ENCODE measurements at places on chromosomes 1 and 21. TPM values are rescaled to one million over a fixed set of nuclear protein-coding genes. Genes with fewer than 3 reads are reported as not detected.

DNA sequence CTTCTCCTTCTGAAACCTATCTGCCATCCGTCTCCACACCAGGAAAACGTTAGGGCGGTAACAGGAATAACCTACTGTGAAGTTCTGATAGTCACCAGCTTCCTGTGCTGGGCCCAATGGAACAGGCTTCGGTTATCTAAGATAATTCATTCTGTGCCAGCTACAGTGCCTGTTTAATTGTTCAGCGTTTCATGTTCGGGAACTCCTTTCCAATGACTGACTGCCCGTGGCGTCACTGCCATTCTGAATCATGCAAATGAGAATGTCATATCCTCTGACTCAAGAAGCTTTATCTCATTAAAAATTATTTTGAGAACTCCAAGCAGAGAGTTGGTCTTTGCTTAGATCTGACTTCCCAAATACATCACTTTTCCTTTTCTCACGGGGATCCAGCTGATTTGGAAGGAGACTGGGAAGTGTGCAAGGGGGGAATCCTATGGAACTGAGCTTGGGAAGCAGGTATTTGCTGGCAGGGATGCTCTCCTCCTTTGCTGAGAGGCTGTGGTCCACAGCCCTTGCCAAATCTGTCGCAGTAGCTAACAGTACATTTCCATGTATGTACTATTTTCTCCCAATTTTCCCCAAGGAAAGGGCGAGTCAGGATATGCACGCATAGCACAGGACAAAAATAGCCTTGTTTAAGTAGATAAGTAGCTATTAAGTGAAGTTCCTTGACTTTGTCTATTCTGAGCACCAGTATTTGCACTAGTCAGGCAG lies 358.7 kb downstream of the LTN1 start:
- DNase-seq = no peak

Gene OR10J1
- not detected for total RNA-seq

- DNase-seq = no peak
These were observed 72.0 kb downstream of the ST6GALNAC5 start for GRCh38 chr1:76939050-76939816.

GRCh38 chr1:201661823-201662359 lies 123.0 kb downstream of the NAV1 start:
- no peak for DNase-seq

Gene FCGR1A
- total RNA-seq = 10.4 TPM

Gene CD5L
- total RNA-seq = not detected

Gene LMO4
- 150 TPM for total RNA-seq

Gene VWA5B1
- total RNA-seq = 0.58 TPM

DNA sequence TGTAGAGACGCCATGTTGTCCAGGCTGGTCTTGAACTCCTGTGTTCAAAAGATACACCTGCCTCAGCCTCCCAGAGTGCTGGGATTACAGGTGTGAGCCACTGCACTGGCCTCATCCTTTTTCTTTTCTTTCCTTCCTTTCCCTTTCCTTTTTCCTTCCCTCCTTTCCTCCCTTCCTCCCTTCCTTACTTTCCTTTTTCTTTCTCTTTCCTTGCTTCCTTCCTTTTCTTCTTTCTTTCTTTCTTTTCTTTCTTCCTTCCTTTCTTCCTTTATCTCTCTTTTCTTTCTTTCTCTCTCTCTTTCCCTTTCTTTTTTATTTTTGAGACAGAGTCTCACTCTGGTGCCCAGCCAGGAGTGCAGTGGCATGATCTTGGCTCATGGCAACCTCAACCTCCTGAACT lies 5.8 kb downstream of the FAM229A start:
- no peak for DNase-seq

Gene VANGL2
- total RNA-seq = 4.1 TPM

Gene CFH
- 299 TPM for total RNA-seq

DNA sequence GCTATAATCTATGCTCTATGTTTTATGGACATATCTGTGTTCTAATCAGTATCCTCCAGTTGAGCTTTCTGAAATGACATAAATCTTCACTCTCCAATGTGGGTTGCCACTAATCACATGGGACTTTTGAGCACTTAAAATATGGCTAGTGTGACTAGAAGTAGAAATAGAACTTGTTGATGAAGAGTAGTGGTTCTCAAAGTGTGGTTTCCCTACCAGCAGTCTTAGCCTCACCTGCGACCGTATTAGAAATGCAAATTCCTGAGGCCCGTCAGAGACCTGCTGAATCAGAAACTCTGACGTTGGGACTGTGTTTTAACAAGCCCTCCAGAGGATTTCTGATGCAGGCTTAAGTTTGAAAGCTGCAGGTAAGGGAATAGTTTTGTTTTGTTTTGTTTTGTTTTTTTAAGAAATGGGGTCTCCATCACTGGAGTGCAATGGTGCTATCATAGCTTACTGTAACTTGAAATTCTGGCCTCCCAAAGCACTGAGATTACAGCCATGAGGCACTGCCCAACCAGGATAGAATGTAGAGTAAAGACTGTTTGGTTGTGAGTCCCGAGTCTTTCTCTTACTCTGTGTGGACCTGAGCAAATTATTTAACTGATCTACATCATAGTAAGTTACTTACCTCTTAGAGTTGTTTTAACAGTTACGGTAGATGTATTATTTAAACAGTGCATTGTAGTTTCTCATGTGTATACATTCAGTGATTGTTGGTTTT lies 21.7 kb downstream of the GLRX2 start:
- DNase-seq = no peak

GRCh38 chr1:216607067-216607697 lies 116.0 kb downstream of the ESRRG start:
- no peak for DNase-seq

GRCh38 chr1:56824938-56825337 lies 5.7 kb upstream of the FYB2 start:
- DNase-seq = no peak

Gene TMEM269
- not detected for total RNA-seq

Gene TGFB2
- total RNA-seq = 32.8 TPM

Gene OR6Y1
- not detected for total RNA-seq

- DNase-seq = no peak
These were observed 56.7 kb upstream of the USP1 start for GRCh38 chr1:62380181-62380580.

- no peak for DNase-seq
These were observed 25.4 kb upstream of the PARP1 start for GRCh38 chr1:226433341-226433720.

DNA sequence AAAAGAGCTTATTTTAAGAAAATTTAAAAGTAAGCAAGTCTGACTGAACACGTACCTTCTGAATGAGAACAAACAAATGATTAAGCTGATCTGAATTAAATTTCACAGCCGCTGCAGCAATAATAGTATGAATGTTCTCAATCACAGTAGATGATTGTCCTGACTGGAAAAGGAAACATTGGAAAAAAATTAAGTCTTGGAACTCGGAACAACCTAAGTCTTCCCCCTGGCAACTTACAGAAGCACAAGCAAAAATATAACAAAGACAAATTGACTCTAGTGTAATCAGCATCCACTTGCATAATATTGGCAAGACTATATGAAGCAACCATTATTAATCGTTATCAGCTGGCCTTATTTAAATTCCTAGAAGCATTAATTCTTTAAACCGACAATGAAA lies 60.5 kb downstream of the USP24 start:
- no peak for DNase-seq

Gene PMVK
- 6.8 TPM for total RNA-seq

GRCh38 chr1:2528966-2529783 lies 888 bp downstream of the HES5 start:
- no peak for DNase-seq

DNA sequence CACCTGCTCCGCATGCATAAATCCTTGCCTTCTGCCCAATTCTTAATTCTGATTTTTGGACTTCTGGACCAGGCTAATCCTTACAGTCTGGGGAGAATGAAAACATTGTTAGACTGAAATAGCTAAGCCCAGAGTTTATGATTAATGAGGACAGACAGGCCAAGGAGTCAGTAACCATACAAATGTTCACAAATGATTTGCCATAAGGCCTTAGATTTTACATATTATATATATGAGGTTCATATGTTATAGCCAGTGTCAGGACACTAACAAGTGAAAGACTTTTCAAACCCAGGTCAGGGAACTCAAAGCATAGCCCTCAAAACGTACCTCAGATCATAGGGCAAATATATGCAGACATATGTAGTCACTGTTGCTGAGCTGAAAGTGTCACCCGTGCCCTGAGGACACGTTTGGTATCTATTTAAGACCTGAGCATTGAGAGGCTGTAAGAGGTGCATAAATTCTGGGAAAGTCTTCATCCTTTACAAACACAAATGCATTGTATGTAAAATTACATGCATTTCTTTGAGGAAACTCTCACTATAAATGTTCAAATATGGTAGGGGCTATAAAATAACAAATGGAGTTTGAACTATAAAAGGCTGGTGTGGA lies 45.3 kb upstream of the FBXO28 start:
- DNase-seq = no peak

DNA sequence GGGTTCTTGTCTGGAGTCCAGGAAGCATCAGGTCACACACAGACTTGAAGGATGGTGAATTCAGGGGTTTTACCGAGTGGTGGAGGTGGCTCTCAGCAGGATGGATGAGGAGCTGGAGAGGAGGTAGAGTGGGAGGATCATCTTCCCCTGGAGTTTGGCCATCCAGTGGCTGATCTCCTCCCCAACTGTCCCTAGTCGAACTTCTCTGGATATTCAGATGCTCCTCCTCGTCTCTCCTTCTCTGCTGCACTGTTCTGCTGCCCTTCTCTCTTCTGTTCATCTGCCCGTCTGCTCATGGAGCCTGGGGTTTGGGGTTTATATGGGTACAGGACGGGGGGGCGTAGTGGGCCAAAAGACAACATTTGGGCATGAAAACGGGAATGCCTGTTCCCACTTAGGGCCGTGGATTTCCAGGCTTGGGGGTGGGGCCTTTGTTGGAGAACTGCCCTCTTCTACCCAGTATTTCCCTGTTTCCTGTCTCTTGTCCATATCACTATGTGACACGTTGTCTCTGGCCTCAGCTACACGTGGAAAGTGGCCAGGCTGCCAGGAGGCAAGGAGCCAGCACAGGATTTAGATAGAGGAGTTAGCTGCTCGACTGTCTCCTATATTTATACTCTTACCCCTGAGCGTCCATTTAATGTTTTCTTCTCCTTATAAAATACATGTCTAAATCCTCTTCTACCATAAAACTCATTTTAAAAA lies 76.7 kb downstream of the SIPA1L2 start:
- DNase-seq = no peak

- no peak for DNase-seq
These were observed 51.1 kb downstream of the CSMD2 start for GRCh38 chr1:34113887-34114286.

GRCh38 chr1:99516141-99516540 lies 129.8 kb upstream of the PALMD start:
- DNase-seq = no peak

DNA sequence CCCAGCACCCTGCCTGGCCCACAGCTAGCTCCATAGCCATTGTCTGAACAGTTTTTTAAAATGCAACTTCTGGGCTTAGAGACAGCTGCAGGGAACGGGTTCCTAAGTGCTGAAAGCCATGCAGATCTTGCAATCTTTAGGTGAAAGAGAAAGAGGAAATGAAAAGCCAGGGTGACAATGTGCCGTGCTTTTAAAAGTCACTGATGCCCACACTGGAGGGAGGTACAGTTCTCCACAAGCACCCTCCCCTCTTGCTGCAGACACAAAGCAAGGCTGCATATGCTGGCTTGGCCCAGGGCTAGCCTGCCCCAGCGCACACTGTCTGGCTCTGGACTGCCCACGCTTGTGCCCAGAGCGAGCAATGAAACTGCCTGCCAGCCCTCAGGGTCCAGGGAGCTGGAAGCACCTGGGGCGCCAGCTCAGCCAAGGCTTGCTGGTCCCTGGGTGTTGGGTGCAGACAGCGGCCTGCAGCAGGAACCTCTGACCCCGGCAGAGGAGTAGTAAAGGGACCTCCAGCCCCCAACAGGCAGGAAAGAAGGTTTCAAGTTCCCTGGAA lies 70.4 kb downstream of the AJAP1 start:
- no peak for DNase-seq

DNA sequence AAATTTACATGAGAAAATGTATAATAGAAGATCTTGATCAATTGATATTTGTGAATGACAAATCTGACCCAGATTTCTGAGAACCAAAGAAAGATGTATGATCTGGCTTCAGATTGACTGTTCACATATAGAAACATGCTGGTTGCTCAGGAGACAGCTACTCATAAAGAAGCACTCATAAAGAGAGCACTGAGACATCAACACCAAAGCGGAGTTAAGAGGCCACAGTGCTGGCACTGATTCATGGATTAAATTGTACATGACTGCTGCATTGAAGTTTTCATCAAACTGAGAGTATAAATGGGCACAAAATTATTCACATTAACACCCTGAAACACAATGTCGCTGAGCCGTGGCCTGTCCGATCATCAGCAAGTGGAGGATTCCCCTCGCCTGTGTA lies 46.2 kb downstream of the SH3GLB1 start:
- DNase-seq = no peak

DNA sequence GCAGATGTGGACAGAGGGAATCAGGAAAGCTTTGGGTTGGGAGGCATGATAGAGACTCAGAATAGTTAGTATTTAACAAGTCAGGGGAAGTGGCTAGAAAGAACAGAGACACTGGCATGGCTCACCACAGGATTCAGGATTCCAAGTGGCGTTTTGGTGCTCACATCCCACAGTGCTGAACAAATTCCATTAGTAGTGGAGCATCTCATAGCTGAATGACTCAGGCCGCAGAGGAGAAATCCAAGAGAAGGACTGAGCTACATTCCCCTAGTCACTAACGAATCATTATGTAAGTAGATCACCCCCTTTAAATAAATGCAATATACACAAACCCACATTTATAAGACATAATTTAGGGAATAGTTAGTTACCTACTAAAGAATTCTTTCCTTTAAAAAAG lies 5.0 kb upstream of the KCNJ9 start:
- DNase-seq = no peak

GRCh38 chr1:57553666-57554065 lies 129.8 kb upstream of the DAB1 start:
- DNase-seq = no peak

DNA sequence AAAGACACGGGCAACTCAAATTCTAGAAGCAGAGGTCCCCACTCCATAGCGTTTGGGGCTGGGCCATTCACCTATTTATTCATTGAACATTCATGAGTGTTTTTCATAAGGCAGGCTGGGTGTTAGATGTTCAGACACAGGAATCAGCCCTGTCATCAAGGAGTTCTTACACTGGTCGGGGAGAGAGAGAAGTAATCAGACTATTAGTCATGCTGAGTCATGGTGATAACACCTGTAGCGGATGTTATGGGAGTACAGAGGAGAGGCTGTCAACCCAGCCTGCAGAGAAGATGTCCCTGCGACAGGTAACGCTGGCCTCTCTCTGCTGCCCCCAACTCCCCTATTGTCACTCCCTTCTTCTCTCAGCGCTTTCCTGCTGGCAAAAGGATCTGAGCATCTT lies 17.2 kb downstream of the LY9 start:
- DNase-seq = no peak

All from urinary bladder (tissue), 4 donors.